SHP77 (cell line): ENCODE measurements at places on chromosomes 3 and 15.

- no peak for DNase-seq
Observed at GRCh38 chr15:78684657-78685056, 43.6 kb upstream of the CHRNB4 start.

DNA sequence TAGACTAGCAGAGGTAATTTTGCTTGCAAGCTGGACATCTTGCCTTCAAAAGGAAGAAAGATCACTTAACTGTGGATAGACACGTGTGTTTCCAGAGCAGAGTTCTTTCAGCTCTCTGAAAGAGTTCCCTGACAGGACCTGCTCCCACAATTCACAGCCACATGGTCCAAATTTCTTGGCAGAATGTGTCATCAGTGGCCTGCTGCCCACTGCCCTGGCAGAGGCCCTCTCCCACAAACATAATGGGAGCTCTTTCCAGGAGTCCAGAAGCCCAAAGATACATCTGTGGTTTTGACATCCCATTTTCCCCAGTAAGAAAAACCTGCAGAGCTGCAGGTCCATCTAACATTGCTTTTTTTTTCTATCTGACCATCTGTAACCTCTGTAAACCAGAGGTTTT lies 48.3 kb downstream of the SERPINI1 start:
- no peak for DNase-seq

GRCh38 chr15:39361497-39361896 lies 219.4 kb upstream of the THBS1 start:
- DNase-seq = no peak

GRCh38 chr3:16300881-16301359 lies 35.9 kb downstream of the OXNAD1 start:
- no peak for DNase-seq

- DNase-seq = no peak
Observed at GRCh38 chr15:70439880-70440279, 323.5 kb downstream of the UACA start.

- no peak for DNase-seq
Observed at GRCh38 chr15:89490081-89490813, 6.1 kb downstream of the RHCG start.

DNA sequence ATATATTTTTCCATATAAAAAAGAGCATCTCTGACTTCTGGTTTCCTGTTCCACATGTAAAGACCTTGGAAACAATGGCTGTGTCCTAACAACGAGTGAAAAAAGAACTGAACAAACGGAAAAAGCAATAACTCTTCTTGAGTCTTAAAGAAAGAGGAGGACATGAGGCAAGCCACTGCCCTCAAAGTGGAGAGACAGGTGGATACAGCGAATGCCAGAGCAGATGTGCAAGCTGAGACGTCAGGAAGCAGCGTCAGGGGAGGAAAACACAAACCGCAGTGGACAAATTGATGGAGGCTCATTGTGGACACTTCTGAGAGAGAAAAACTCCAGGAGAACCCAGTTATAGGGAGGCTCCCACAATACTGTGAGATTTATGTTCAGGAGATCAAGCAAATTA lies 208.0 kb upstream of the MME start:
- DNase-seq = no peak

DNA sequence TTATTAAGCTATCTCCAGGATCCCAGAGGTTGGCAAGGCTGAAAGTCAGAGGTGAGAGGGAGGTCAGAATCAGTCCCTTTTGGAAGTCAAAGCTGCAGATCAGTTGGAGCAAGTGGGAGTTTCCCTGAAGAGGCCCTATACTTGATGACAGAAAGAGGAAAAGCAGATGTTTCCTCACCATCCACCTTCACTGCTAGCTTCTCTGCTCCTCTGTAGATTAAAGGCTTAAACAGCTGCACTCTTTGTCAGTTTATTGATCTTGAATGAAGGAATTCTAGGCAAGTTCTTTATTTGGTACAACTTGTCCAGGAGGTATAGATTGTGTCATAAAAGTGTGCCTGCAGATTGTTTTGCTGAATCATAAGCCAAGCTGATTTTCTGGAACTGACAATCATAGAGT lies 408.2 kb upstream of the TGFBR2 start:
- no peak for DNase-seq

GRCh38 chr15:75197062-75197630 lies 4.5 kb upstream of the C15orf39 start:
- DNase-seq = no peak

GRCh38 chr15:85707519-85708338 lies 87.0 kb downstream of the KLHL25 start:
- no peak for DNase-seq

GRCh38 chr3:129836381-129837064 lies 57.0 kb downstream of the TMCC1 start:
- DNase-seq = no peak

DNA sequence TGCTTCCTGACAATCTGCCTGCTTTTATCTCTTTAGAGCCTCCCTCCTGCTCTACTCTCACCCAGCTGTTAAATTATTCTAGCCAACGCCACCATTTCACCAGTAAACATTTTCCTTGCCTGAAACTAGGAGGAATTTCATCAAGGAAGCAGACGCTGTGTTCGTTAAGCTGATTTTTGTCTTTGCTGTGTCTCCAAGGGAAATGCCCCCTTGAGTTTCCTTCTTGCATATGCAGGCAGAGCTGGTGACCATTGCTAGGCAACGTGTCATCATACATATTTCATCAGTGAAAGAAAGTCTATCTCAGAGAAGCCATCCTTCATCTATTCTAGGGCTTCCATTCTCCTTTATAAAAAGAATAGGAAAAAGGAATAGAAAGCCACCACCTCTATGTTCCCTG lies 87.0 kb upstream of the ST8SIA2 start:
- no peak for DNase-seq

DNA sequence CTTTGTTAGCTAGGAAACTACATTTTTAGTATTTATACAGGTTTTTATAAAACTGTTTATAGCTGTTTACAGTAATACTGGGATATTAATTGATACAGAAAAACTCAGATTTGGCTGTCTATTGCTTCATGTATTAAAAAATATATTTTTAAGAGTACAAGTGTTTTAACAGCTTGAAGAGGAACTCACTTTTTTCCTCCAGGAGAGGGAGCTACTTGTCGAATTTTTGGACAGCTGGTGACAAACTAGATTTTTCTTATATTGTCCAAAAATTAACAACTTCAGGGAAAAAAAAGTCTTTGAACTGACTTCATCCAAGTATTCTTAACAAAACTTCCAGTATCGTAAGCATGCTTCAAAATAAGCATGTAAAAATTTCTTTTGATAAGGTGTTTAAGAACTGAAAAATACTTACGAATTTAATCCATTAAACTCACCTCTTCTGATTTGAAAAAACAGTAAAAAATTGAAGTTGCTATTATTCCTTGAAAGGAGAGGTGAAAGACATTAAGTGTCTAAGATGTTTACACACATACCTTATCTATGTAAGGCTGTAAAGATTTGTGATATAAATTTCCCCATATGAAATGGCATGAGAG lies 4.0 kb downstream of the DIPK2A start:
- DNase-seq = no peak

DNA sequence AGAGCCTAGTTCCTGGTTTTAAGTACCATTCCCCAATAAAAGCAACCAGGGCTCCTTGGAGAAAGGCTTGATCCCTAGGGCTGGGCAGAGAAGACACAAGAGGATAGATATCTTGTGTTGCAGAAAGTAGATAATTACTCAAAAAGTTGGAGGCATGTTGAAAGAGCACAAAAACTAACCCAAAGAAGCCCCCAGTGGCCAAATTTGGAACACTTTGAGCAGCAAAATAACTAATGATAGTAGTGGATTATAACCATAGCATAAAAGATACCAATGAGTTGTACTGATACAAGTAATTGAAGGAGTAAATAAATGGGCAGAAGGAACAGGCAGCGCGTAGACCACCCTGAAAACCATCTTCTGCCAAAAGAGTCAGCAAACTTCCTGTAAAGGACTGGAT lies 12.0 kb downstream of the EXOSC7 start:
- DNase-seq = no peak

- DNase-seq = peak; percentile 75
Observed at GRCh38 chr3:155504682-155505081, 211.2 kb upstream of the STRIT1 start.

- DNase-seq = no peak
Observed at GRCh38 chr3:32821686-32822296, 4.0 kb downstream of the TRIM71 start.

DNA sequence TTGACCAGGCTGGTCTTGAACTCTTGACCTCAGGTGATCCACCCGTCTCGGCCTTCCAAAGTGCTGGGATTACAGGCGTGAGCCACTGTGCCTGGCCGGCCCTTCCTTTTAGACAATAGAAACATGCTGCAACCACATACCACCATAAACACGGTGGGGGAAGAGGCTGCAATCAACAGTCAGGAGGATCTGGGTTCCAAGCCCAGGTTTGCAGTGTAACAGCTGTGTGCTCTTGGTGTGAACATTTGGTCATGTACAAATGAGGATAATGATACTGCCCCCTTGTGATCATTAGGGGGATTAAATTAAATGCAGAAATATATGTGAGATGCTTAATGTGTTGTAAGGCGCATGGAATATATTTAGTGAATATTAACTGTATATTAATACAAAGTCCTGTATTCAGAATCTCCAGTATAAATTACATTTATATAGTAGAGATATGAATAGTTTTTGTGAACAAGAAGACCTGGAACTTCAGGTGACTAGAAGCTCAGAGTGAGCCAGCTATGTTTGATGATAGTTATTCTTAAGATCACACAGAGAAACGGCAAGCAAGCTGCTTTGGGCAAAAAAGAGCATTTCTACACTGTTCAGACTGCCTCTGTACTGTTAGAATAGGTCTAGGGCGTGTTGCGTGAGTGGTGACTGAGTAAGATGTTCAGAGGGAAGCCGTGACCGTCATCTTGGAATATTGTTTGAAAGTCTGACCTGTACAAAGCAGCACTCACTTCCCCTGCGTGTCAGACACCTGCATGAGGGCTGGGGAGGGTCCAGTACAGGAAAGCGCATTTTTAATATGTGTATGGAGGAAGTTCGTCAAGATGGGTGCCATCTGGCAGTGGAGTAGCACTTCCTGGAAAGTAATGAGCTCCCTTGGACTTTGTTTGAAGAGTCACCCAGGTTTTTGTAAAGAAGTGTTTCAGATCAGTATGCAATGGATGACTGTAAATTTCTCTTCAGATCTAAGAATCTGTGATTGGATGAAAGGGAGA lies 125.8 kb downstream of the PGPEP1L start:
- peak; percentile 39 for DNase-seq

DNA sequence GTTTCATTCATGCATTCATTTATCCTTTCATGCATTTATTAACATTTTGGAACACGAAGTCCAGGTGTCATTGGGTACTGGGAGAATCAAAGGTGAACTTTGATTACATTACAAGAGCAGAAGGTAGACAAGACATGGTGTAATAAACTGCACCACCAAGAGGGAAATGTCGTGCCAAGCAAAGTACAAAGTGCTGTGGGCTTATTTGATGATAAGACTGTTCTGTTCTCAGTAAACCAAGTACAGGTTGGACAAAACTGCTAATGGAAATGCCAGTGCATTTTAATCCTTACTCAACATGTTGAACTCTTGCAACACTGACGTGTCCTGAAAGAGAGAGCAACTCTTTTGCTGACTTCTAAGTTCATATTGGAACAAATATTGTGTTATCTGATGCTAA lies 69.4 kb downstream of the MME start:
- no peak for DNase-seq

GRCh38 chr3:186105543-186105942 lies 3.3 kb downstream of the ETV5 start:
- no peak for DNase-seq

- DNase-seq = no peak
Observed at GRCh38 chr3:74561881-74562280, 52.6 kb downstream of the CNTN3 start.

- DNase-seq = no peak
Observed at GRCh38 chr3:2266606-2267005, 167.9 kb downstream of the CNTN4 start.

DNA sequence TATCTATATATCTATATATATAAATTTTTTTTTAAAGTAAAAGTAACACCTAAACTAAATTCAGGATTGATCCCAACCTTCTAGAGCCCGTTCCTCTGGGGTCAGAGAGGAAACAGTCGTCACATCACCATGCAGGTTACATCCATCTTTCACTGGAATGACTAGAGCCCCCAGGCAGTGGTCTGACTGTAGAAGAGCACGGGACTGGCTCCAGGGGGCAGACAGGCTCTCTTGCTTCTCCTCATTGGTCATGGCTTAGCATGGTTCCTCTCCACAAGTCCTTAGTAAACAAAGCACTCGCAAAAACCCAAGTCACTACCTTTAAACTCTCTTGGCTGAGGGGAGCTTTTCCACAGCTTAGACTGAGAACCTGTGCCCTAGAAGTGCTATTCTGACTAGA lies 110.5 kb downstream of the NR2F2 start:
- DNase-seq = no peak
